ENCODE measurements at places on chromosomes 12 and 14.

DNA sequence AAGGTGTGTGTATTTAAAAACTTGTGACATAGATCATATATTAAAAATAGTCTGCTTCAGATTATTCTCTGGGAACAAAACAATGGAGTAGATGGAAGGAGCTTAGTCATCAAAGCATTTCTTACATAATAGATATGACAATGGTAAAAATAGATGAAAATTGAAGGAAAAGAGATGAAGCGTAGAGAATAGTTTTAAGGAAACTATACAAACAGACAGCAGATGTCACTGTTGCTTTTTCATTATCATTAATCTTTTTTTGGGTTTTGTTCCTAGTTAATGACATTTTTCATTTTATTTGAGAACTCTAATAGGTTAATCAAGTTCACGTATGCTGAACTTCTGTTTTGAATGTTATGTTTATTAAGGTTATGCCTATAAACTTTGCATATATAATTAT is 149.2 kb upstream of the FBXO33 start:
- DNase-seq, result no peak

DNA sequence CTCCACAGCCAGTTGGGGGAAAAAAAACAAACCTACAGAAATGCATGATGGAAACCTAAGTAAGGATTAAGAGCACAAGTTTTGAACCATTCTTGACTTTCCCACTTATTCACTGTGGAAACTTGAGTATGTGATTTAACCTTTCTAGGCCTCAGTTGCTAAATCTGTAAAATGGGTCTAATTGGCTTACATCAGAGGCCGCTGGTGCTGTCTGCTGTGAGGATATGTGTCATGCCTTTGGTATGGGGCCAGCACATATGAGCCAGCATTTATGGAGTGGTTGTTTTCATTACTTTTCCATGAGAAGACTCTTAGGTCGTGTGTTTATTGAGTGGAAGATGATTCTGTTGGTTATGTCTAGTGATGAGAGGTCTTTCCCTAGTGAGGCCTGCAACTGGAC is 102.4 kb downstream of the ESR2 start:
- no peak for DNase-seq

DNA sequence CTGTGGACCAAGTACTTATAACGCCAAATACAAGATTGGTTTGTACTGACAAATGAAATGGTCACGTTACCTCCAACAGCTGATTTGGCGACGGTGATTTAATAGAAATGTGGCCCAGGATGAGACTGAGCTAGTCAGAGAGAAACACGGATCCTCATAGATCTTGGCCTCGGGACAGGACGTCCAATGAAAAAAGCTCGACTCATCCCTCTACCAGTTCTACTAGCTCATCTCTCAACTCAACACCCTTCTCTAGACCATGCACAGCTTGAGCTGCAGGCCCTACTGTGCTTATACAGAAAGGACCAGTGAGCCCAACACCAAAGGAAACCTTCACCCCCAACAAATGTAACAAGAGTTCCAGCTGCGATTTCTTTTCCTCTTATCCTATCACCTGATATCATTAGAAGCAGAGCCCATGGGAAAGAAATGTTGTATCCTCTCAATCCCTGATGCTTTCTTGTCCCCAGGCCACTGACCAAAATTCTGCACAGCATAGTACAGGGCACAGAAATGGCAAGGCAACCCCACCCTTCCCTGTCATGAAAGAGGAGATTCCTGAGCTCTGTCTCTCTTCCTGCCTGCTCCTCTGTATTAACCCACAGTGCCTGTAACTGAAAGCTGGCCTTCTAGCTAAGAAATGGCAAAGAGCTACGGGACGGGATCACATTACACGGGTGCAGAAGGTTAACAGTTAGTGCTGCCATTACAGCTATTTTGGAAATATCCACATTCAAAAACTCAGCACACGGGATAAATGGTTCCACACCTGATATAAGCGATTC is 39.2 kb downstream of the DICER1 start:
- no peak for DNase-seq

DNA sequence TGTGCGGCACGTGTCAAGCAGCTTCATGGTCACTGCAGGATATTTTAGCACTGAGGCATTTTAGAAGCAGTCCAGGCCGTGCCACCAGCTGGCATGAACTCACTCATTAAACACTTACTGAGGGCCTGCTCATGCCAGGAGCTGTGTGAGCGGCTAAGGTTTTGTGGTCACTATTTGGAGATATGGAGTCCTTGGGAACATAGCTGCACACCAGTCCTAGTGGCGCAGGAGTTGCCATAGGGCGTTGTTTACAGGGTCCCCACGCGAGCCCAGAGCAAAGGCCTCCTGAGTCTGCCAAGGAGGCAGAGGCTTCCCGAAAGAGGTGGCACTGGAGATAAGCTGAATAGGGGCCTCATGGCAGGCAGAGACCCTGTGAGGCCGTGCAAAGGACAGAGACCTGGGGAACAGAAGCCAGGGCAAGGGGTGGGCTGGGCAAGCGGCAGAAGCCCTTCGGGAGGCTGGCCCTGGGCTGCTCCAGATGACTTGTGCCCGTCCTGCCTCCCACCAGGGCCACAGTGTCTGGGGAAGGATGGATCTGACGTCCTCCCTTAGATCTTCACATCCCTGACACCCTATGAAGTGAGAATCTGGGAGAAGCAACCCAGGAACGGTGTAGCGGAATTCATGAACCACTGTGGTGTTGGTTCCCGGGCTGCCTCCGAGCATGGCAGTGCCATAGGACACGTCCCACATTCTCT is 38.9 kb downstream of the SFSWAP start:
- DNase-seq, result peak; percentile 54

GRCh38 chr14:95472819-95473251 is 43.6 kb downstream of the SYNE3 start:
- DNase-seq, result no peak

- DNase-seq, result no peak
These were observed 386.0 kb downstream of the DAD1 start for GRCh38 chr14:22203036-22203435.

- DNase-seq, result no peak
These were observed 52.2 kb downstream of the ST8SIA1 start for GRCh38 chr12:22282283-22282682.

GRCh38 chr14:23567186-23568020 is at the start of gene AP1G2:
Gene AP1G2, minus strand, starts transcription at chr14:23567791. Its CDS starts 477 bp downstream, at chr14:23567314.
- DNase-seq, result peak; percentile 97

DNA sequence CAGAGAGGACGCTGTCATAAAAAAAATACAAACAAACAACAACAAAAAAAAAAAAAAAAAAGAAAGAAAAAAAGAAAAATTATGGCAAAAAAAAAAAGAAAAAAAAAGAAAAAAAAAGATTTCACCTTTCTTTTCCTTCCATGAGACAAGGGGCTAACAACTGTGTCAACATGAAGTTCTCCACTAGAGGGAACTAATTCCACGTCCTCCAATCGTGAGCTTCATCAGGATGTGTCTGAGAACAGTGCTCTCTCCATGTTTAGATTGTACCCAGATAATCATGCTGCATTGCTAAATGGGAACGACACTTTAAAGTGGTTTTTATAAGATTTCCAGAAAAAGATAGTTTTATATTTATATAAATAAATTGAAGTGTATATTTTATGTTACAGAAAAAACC is 96.2 kb upstream of the PTPRB start:
- peak; percentile 72 for DNase-seq

- no peak for DNase-seq
These were observed 310.4 kb downstream of the KCNH5 start for GRCh38 chr14:62734831-62735230.

DNA sequence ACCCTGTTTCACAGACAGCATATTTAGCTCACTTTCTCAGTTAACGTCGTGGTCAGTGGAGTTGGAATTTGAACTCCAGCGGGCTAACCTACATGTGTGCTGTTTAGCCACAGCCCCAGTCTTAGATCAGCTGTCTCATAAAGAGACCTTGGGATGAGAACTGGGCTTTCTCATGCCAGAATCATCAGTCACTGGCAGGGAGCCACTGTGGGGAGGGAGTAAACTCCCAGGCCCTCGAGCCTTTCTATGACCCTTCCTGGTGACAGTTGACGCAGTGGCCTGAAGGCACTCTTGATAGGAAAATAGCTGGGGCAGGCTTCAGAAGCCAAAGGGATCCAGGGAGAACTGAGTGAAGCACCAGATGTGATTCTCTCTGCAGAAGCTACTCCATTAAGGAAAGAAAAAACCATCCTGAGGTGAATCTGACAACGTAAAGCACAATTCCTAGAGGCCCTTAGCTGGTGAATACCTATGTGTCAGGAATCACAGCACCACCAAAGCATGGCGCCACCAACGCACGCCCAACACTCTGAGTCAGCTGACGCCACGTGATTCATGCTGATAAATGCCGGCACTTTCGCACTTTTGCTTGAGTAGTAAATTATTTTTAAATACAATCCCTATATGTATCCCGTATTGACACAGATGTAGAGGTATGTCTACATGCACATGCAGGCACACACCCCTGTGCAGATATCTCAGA is 279.6 kb upstream of the TMEM132C start:
- peak; percentile 88 for DNase-seq

- DNase-seq, result peak; percentile 45
These were observed 107.0 kb upstream of the FKBP4 start for GRCh38 chr12:2687726-2688125.

DNA sequence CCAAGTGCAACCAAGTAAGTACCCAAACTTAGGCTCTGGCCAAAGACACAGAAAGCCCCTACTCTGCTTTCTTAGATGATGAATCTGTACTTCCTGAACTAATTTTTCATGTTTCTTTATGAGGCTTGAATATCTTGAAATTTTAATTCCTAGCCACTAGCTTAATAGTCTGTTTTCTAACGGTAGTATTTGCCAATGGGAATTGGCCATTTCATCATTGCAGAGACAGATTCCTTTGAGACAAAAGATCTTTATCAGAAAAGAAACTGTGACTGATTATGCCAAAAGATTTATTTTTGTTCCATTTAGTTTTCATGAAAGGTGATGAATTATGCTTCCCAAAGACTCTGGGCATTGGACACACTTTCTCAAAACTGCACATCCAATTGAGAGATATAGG is 48.7 kb downstream of the DAD1 start:
- DNase-seq, result no peak

DNA sequence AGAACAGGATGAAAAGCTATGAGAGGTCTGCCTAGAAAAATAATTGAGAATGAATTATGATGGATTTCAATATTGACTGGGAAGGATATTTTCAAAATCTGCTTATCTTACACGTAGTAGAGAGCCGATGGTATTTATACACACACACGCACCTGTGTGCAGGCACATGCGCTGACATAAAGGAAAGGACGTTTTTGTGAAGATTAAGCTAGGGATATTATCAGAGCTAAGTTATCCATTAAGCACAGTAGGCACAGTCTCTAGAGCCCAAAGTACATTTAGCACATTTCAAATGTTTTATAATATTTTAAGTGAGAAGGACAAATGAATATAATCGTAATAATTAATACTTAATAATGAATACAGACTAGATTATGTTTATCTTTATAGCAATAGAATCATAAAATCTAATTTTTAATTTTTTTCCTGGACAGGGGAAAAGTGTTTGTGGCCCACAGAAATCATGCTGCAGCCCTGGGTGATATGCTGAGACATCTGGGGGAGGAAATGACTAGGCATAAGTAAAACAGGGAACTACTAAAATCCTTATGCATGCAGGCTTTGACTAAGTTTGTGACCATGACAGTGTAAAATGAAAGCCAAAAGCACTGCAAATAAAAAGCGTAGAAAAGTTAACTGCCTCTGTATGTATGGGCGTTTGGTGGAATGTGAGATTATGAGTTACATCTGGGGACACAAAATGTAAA is 146.1 kb downstream of the KITLG start:
- DNase-seq, result no peak

- DNase-seq, result no peak
These were observed 28.5 kb downstream of the FOS start for GRCh38 chr14:75306927-75307699.

- DNase-seq, result no peak
These were observed 8.8 kb downstream of the TMTC2 start for GRCh38 chr12:82695531-82695930.

- DNase-seq, result no peak
These were observed 31.5 kb upstream of the GTF2A1 start for GRCh38 chr14:81252278-81252677.

GRCh38 chr12:46167412-46167811 is 101.4 kb downstream of the SLC38A1 start:
- DNase-seq, result no peak

- DNase-seq, result no peak
These were observed 910 bp upstream of the NOPCHAP1 start for GRCh38 chr12:104985206-104985605.

- DNase-seq, result no peak
These were observed 12.1 kb upstream of the GPX2 start for GRCh38 chr14:64954491-64955240.

DNA sequence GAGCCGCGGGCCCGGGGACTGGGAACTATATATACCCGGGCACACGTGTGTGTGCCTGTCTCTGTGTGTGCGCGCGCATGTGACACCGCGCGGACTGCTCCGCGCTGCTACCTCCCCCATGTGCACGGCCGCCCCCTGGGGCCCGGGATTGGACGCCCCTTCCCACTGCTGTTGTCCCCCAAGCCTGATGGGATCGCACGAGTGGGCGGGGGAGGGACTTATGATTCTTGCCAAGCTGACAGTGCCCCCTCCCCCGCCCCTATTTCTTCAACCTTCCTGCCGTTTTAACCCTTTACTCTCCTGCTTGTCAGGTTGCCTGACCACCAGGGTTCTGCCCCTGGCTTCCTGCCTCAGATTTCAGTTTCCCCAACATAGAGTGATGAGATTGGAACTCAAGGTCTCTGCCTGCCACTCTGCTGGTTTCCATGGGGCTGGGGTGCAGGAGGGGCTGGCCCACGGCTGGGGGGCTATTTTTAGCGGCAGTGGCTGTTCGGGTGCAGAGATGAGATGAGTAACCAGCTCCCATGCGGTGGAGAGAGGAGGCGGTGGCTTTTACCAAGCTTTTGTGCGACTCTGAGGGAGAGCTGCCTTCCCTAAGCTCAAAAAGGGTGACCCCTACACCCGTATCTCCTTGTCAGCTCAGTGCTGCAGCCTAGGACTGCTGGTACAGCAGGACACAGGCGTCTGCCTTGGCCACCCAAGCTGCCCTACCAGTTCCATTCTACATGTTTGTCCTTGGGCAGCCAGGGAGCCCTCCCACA is at the start of gene DDN:
Gene DDN, minus strand, starts transcription at position 5 of the 761 bp plus-strand sequence. CDS start 88 bp downstream, outside the sequence.
- peak; percentile 85 for DNase-seq

- DNase-seq, result no peak
These were observed 28.3 kb downstream of the CHGA start for GRCh38 chr14:92951261-92951660.

- DNase-seq, result no peak
These were observed 26.4 kb downstream of the MOK start for GRCh38 chr14:102278631-102278935.

GRCh38 chr12:97778111-97778510 is 315.5 kb downstream of the RMST start:
- no peak for DNase-seq

- DNase-seq, result no peak
These were observed 70.6 kb downstream of the SLC38A6 start for GRCh38 chr14:61051621-61052020.
